ENCODE measurements at places on chromosomes 7 and 10.

- no peak for DNase-seq
These were observed 108.7 kb downstream of the PHTF2 start for GRCh38 chr7:77907281-77907680.

DNA sequence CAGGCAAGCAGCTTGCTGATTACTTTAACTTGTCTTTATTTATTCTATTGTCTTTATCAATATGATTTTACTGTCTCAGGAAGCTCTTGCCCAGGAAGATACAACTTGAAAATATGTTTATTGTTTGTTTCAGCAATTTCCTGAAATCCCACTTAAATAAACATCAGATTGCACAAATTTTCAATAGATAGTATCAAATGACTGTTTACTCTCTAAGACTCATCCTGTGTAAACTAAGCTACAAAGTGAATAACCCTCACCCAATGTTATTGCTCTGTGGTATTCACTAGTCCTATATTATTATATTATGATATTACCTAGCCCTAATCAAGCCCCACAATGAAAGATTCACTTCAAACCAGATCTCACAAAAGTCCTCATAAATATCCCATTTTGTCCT is 130.4 kb upstream of the HPS1 start:
- DNase-seq, result no peak

DNA sequence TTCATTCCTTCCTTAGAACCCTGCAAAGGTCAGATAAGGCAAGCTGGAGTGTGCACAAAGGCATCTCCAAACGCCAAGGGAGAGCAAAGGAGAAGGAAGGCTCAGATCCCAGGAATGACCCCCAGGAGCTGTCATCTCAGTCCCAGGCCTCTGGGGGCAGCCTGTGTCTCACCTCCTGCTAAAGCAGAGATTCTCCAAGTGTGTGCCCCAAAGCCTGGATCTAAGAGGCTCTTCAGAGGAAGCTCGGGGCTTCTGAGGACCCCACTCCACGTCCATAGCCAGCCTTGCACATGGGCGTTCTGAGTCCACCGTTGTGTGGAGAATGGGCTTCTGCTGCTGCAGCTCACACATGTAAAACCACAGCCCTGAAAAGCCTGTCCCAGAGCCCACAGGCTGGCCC is 5.1 kb upstream of the GRID1 start:
- no peak for DNase-seq

DNA sequence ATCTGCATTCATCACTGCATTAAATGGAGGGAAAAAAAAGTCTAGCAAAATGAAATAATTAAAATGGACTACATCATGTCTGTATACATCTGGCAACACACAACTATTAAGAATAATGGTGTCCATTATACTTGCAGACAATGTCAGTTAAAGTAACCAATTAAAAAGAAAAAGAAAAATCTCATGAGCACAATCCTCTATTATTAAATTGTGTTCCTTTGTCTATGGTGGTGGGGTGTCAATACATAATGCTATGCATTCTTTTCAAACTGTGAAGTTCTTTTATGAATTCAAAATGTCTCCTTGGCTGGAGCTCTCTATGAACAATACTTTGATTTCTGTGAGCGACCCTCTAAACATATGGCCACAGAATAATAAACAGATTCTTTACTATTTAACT is 63.5 kb downstream of the NRP1 start:
- no peak for DNase-seq

DNA sequence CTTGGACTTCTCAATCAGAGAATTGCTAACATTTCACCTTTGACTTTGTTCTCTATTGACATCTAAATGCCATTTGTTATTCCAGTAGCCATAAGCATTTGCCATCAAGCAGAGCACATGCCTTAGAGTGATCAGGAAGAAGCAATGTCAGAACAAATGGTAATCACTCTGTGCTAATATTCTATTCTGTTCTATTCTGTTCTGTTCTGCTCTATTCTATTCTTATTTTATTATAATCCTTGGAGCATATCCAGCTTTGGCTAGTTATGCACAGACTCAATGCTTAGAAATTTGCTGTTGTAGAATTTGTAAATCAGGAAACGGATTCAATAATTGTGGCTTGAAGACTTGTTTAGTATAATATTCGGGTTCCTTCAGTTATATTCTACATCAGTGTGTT is 175.4 kb downstream of the EXOC4 start:
- DNase-seq, result no peak

- DNase-seq, result no peak
These were observed 162.2 kb upstream of the FAM3C start for GRCh38 chr7:121558288-121558687.

GRCh38 chr7:149806726-149807125 is 31.4 kb upstream of the ZNF862 start:
- no peak for DNase-seq

DNA sequence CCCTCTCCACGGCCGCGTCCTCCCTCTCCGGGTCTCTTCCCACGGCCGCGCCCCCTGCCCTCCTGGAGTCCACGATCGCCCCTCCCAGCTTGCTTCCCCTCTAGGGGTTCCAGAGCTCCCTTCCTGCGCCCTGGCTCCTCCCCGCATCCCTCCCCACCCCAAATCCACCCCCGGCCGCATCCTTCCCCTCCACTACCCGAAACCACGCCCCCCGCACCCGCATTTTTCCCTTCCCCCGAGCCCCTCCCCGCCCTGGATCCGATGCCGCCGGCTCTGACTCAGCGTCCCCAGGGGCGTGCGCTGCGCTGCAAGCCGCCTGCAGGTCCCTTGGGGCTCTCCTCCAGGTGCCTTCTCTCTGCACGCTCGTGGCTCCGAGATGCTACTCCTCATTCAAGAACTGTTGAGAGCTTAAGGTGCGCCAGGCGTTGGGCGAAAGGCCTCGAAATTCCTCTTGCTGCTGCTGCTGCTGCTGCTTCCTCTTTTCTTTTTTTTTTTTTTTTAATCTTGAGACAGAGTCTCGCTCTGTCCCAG is 372 bp upstream of the TMEM130 start:
- no peak for DNase-seq

GRCh38 chr10:17488848-17489247 is 34.5 kb upstream of the ST8SIA6 start:
- no peak for DNase-seq

GRCh38 chr10:86178401-86179152 is 188.0 kb downstream of the GRID1 start:
- no peak for DNase-seq

- no peak for DNase-seq
These were observed 59.8 kb downstream of the ARID5B start for GRCh38 chr10:61961278-61961677.

GRCh38 chr10:94780844-94781243 is 18.4 kb downstream of the CYP2C19 start:
- no peak for DNase-seq

GRCh38 chr10:61487506-61487905 is 34.3 kb upstream of the TMEM26 start:
- DNase-seq, result no peak

DNA sequence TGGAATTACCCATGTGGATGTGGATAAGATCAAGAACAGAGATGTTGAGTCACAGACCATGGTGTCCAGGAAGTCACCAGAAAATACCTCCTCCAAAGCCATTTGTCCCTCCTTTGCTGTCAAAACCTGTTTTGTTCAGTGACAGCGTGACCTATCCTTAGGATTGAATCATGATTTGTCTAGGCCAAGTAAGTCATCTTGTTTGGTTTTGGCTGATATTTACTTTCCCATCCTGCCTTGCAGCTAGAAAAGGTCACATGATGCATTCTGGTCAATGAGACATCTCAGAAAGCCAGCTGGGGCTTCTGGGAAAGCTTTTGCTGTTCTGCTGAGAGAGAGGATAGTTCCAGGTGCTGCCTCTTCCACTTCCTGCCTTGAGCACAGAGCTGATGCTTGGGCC is 225.3 kb upstream of the ZMIZ1 start:
- no peak for DNase-seq
